ENCODE measurements at places on chromosomes 5 and 9.

DNA sequence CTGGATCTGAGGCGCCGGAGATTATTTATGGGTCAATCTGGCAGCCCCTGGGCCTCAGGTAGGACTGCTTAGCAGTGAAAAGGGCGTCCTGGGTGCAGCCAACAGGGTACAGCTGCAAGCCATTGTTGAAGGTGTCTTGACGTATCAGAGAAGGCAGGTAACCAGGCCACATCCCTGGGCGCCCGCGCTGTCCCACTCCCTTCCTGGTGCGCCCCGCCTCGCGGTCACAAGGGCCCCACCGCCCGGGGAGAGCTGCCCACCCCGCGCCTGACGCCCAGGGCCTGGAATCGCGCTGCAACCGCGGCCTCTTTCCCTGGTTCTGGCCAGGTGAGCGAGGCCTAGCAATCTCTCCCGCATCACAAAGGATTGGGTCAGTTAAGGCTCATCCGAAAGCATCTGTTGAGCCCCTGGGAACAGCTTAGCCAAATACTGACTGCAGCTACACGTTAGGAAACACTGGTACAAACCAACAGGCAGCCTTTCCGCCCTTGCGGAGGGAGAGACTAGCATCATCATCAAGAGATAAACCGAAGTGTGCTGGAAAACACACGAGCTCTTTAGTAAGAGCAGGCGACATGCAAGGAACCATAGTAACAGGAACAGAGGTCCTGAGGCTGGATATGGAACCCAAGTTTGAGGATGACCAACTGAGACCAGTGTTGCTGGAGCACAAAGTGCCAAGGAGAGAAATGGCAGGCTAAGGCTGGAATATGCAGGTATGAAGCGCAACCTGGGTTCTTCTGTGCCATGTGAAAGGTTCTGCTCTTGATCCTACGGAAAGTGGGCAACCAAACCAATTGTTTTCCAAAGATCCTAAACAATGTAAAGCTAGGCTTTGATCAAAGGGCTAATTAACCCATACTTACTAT lies 3.6 kb downstream of the RPS23 start:
- H3K4me3 ChIP-seq = no peak overlapping the region
- peak overlapping the region; percentile 97 for H3K27ac ChIP-seq
- H3K4me1 ChIP-seq = peaks cover 27% of the 10 kb centered on the region
- peaks cover 28% of the 10 kb centered on the region for H3K36me3 ChIP-seq

GRCh38 chr9:24416136-24416535 lies 129.6 kb downstream of the IZUMO3 start:
- H3K36me3 ChIP-seq = no peaks in the 10 kb centered on the region
- no peak overlapping the region for H3K27ac ChIP-seq
- no peak overlapping the region for H3K4me3 ChIP-seq
- H3K27me3 ChIP-seq = no peaks in the 10 kb centered on the region
- no peak for DNase-seq
- no peaks in the 10 kb centered on the region for H3K4me1 ChIP-seq

- H3K4me1 ChIP-seq = no peaks in the 10 kb centered on the region
- H3K4me3 ChIP-seq = no peak overlapping the region
These were observed 108.4 kb upstream of the FGF10 start for GRCh38 chr5:44497606-44498005.

- H3K27ac ChIP-seq = no peak overlapping the region
- H3K27me3 ChIP-seq = peaks cover 1% of the 10 kb centered on the region
- no peak overlapping the region for H3K4me3 ChIP-seq
- H3K4me1 ChIP-seq = no peaks in the 10 kb centered on the region
- H3K36me3 ChIP-seq = no peaks in the 10 kb centered on the region
These were observed 60.2 kb downstream of the WNK2 start for GRCh38 chr9:93244101-93244500.

DNA sequence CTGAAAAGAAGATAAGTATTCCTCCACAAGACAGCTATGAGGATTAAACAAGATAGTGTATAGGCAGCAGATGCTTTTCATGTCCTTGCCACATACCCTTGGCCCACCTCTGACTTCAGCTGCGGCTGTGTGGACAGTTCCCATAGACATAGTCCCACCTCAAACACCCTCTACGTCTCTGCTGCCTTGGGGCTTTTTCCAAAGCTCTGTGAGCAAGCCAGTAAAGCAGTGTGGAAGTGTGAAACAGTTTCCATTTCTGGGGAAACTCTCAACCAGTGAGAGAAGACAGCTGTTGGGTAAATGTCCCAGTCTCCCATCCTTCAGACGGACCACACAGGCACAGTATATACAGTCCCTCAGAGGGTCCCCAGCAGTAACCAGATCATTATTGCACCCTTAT lies 125.5 kb downstream of the CDK5RAP2 start:
- H3K27me3 ChIP-seq = no peaks in the 10 kb centered on the region
- H3K27ac ChIP-seq = no peak overlapping the region
- peaks cover 2% of the 10 kb centered on the region for H3K4me1 ChIP-seq

DNA sequence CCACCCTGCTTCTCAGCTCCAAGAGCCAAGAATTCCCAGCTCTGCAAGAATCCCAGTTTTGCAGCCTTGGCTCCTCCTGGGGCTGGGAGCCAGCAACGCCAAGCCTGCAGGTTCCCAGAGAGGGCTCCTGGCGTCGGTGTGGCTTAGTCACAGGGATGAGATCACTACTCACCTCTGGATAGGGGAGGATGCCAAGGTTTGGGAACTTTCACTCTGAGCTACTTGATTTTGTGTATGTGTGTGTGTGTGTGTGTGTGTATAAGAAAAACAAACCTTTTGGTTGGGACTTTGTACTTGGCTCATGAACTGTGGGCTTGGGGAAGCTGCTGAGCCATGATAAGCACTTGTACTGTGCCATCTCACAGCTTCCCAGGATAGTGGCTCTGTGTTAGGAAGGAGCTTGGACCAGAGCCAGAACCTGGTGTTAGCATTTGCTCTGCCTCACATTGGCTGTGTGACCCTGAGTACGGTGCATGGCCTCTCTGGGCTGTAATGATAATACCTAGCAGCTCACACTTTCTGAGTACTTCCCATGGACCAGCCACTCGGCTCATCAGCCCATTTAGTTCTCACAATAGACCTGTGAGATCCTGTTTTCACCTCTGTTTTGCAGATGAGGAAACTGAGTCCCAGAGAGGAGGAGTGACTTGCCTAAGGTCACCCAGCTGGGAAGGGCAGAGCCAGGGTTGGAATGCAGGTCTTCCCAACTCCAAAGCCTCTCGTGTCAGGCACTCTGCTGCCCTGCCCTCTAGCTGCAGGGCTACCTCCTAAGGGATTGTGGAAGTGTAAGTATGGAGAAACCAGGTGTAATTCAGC lies 41.4 kb upstream of the DAB2IP start:
- H3K27ac ChIP-seq = no peak overlapping the region
- peaks cover 30% of the 10 kb centered on the region for H3K27me3 ChIP-seq
- H3K36me3 ChIP-seq = no peaks in the 10 kb centered on the region

- H3K27me3 ChIP-seq = no peaks in the 10 kb centered on the region
- H3K4me1 ChIP-seq = no peaks in the 10 kb centered on the region
- H3K4me3 ChIP-seq = no peak overlapping the region
- H3K36me3 ChIP-seq = no peaks in the 10 kb centered on the region
- DNase-seq = no peak
These were observed 580.5 kb upstream of the SGCD start for GRCh38 chr5:155746367-155747038.

DNA sequence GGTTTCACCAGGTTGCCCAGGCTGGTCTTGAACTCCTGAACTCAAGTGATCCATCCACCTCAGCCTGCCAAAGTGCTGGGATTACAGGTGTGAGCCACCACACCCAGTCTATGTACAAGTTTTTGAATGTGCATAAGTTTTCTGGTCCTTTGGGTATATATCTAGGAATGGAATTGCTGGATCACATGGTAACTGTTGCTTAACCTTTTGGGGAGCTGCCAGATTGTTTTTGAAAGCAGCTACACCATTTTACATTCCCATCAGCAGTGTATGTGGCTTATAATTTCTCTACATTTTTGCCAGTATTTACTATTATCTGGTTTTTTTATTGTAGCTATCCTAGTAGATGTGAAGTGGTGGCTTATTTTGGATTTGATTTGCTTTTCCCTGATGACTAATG lies 8.9 kb upstream of the LNPEP start:
- H3K4me3 ChIP-seq = no peak overlapping the region
- DNase-seq = no peak
- H3K27me3 ChIP-seq = no peaks in the 10 kb centered on the region
- H3K36me3 ChIP-seq = peaks cover 5% of the 10 kb centered on the region
- H3K27ac ChIP-seq = no peak overlapping the region
